ENCODE measurements at places on chromosomes 11 and 22.

GRCh38 chr11:61059260-61059752 lies 43.0 kb upstream of the CD5 start:
- no peak for DNase-seq

DNA sequence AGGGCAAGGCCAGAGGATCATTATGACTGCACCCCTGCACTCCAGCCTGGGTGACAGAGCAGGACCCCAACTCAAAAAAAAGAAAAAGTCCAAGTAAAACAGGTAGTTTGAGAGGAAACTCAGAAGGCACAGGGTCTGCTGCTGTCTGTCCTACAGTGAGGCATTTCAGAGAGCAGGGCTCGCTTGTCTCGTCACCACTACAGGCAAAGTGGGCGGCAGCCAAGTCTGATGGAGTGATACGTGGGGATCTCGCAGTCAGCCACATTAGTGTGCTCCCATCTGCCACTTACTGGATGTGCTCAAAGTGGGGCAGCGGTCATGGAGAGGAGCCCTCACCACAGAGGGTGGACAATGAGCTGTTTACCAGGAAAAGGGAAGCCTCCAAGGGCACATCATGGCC lies 42.1 kb downstream of the PI4KA start:
- no peak for DNase-seq

DNA sequence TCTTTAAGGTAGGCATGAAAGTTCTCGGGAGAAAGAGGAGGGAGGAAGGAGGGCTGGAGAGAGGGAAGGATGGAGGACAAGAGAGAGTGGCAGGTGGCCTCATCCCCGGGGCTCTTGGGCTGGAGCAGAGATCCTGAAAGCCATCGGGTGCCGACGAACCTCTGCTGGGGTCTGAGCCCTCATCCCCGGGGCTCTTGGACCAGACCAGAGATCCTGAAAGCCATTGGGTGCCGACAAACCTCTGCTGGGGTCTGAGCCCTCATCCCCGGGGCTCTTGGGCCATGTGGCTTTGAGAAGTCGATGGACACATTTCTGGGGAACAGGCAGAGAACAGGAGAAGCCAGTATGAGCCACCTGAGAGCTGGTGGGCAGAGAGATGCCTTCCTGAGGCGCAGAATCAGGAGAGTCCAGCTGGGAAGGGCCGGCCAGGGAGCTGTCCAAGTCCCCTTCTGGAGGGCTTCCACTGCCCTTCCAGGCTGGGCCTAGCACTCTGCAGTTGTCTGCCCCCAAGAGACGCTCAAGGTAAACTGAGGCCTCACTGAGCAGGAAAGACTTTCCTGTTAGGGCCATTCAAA lies 1398.1 kb downstream of the BRD1 start:
- DNase-seq = no peak

DNA sequence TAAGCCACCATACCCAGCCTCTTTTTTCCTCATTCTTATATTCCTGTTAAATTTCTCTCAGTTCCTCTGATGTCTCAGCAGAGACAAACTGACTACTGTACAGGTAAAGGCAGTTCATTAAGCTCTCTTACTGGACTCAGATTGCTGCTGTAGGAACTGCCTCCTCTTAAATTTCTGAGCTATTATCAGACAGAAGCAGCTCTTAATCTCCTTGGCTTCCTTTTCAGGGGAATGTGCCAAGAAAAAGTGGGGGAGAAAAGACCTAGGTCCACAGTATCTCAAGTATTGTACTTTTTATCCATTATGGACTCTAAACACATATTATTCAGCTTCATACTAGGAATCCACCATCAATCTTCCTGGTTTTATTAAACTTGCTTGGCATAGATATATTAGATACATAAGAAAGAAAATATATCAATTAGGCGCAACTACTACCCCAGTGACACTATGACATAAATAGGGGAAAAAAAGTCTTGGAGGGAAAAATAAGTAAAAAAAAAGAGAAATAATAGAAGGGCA lies 26.1 kb downstream of the MRTFA start:
- no peak for DNase-seq

GRCh38 chr11:121515335-121515671 lies 62.5 kb upstream of the SORL1-AS1 start:
- DNase-seq = no peak

GRCh38 chr11:120817158-120817557 lies 206.7 kb upstream of the TBCEL start:
- no peak for DNase-seq

DNA sequence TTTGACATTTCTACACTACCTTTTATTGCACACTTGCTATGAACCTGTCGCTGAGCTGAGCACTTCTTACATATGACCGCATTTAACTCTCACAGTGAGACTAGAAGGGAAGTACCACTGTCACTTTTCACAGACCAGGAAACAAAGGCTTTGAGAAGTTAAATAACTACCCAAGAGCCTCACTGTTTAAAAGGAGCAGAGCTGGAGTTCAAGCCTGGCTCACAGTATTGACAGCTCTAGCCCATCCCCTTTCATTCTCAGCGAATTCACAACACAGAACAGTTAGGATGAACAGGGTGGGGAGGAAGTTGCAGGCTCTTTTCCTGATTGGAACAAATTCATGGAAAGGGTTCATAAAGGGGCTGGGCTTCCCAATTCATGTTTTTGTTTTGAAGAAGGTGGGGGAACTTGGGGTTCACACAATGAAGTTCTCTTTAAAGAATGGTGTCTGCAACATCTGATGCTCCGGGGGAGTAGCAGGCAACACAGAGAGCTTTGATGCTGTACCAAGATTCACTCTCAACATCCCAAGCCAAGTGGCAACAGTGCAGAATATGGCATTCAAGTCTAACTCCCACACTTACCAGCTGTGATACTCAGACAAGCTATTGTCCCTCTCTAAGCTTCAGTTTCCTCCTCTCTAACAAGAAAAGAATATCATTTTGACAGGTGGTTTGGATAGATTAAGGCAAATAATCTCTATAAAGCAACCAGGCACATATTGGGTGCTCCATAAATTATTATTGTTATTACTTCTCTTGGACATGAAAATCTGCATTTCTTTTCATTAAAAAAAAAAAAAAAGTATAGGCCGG lies 17.2 kb downstream of the SCGB1A1 start:
- no peak for DNase-seq

GRCh38 chr22:47219789-47220188 lies 457.3 kb downstream of the TBC1D22A start:
- DNase-seq = no peak

- no peak for DNase-seq
Measured at GRCh38 chr11:63506876-63507275, 992 bp downstream of the LGALS12 start.

Measured in stromal cell of bone marrow (primary cell).